Activated CD4-positive, alpha-beta T cell treated with anti-CD3 and anti-CD28 coated beads, Interleukin-2, amount 50 U/mL, for 48 hours (primary cell): ENCODE measurements at places on chromosomes 6 and 20.

GRCh38 chr6:5617179-5617578 is 355.9 kb downstream of the FARS2 start:
- no peak for DNase-seq

GRCh38 chr20:7708782-7709181 is 231.5 kb downstream of the HAO1 start:
- DNase-seq: no peak

DNA sequence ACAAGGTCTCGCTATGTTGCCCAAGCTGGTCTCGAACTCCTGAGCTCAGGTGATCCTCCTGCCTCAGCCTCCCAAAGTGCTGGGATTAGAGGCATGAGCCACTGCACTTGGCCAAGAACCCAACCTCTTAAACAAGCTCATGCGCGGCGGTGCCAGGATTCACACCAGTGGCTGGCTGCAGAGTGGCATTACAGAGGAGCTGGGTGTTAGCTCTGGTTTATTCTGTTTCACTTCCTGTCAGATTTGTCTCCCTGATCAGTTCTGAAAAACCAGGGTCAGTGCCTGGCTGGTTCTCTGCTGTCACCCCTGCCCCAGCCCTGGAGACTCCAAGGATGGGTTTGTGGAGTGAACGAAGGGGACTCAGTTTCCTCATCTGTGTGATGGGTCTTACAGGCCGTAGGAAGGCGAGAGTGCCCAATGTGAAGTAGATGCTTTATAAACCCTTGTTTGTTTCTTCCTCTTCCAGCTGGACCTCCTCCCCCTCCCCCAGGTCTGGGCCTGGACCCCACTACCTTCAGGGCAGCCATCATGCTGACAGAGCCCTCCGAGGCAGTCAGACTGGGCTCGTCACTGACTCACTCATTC is 63.4 kb downstream of the UBE2V1 start:
- no peak for DNase-seq

DNA sequence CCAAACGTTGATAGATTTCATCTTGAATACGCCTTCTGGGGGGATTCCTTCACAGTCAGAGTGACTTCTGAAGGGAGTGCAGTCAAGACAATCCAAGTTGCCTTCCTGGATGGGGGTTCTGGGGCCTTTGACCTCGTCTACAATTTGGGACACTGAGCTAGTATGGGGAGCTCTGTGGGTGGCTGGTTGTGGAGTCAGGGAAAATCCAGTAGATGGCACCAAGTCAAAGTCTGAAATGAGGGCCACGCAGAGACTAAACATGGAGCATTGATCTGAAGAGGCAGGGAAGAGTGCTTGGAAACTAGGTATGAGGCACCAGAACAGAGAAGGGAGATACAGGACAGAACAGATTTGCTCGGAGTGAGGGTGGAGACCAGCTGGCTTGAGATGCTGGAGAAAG is 43.6 kb upstream of the CCN6 start:
- no peak for DNase-seq

GRCh38 chr20:45950330-45950646 is 15.8 kb downstream of the PCIF1 start:
- DNase-seq: no peak

DNA sequence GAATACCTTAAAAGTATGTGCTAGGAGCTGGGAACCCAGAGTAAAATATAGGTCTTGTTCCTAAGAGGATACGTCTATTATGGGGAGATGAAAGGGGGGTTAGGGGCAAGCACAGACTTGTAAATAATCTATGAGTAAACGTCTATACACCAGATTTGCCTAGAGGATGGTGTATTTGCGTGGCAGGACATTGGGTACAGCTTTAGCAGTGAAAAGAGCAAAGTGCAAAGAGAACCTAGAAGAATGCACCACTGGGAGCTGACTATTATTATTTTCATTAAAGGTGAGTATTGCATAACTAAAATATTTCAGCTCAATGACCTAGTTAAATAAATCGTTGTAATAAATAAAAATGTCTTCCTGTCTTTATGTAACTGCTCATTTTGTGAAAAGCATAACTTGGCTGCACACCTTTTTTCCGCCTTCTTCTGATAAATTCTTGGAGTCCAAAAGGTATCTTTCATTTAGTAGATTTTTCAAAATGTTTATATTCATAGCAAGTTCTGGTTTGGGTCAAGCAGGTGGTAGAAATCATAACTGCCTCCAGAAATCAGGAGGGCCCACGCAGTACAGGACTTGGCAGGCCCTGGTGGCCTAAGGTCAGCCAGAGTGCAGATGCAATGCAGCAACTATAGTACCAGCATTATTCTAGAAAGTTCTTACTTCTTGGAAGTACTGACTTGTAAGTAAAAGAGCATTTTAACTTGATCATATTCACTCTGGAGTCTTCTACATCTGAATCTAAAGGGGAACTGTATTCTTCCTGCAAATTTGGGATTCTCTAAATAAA is 357.2 kb downstream of the PLCB1 start:
- DNase-seq: no peak

DNA sequence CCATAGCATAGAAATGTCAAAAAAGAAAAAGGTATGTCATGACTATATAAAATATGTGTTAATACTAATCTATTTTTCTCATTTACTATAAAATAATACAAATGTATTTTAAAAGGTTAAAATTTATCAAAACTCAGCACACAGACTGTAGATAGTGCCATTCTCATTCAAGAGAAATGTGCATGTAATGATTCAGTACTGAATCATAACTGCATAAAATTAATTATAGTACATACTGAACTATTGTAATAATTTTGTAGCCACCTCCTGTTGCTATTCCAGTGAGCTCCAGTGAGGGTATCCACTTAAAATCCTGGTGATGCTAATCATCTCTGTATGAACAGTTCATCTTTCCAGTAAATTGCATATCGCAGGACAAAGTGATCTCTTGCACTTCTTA is 82.8 kb downstream of the HMGCLL1 start:
- DNase-seq: no peak

DNA sequence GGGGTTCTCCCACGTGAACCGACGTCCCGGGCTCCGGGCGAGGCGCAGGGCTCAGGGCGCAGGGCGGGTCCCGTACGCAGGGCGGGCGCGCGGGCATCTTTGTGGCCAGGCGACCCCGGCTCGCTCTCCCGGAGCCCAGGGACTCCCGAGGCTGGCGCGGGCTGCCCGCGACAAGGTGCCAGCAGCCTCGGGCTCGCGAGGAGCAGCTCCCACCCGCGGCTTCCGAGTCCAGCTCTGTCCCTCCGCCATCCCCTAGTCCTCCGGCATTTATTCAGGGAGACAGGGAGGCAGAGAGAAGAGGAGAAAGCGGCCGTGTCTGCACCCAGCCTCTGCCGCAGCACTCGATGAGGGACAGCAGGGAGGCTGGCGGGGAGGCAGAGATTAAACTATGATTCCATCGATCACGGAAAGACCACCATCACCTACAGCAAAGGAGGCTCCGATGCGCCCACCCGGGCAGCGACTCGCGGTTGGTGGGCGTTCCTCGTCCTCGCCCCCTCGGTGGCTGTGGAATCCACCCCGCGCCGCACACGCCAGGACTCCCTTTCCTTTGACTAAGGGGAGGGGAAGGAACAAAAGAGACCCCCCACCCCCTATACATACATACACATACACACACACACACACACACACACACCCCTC is 1.1 kb downstream of the RGS17 start:
- peak; percentile 4 for DNase-seq

DNA sequence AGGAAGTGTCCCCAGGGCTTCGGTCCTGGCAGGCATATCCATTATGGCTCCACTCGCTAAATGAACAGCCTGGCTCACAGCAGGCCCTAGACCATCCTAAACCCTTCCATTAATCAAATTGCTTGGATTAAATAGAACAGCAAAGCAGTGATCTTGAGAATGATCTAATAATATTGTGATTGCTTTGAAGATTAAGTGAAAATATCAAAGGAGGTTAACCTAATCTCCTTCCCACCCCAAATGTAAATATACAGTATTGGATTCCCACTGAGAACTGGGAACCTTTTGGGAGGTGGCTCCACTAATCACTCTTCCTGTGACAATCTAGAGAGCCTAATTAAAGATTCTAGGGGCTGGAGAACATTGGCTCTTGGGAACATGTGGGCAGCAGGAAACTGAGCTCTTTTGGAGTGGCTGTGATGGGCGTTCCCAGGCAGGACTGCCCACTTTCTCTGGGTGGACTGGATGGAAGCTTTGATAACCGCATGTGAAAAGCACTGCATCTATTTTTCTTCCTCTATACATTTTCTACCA is 68.3 kb upstream of the FRMD1 start:
- no peak for DNase-seq

- no peak for DNase-seq
Observed at GRCh38 chr20:62979310-62979709, 26.8 kb downstream of the SLC17A9 start.

DNA sequence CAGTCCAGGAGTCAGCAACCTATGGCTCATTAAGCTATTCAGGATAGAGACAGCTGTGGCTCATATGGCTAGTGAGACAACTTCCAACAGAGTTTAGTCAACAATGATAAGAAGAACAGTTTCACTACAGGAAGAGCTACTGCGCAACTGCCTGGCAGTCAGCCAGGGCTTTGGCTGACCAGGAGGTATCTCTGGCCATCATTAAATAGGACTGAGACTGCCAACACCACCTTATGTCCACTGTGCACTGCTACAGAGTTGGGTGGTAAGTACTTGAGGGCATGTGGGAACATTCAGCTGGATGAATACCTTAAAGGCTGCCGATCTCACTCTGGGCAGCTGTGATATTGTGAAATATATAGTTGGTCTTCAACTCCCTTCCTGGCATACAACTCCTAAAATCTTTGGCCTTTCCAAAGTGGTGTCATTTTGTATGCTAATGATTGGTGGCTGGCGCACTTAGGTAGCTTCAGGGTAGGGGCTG is 52.2 kb upstream of the FAM83C start:
- DNase-seq: no peak

- DNase-seq: no peak
Observed at GRCh38 chr20:20317195-20317594, 50.7 kb upstream of the INSM1 start.

- no peak for DNase-seq
Observed at GRCh38 chr6:67640484-67640883, 994.6 kb upstream of the ADGRB3 start.

GRCh38 chr6:168255283-168255881 is 64.2 kb downstream of the DACT2 start:
- DNase-seq: no peak

DNA sequence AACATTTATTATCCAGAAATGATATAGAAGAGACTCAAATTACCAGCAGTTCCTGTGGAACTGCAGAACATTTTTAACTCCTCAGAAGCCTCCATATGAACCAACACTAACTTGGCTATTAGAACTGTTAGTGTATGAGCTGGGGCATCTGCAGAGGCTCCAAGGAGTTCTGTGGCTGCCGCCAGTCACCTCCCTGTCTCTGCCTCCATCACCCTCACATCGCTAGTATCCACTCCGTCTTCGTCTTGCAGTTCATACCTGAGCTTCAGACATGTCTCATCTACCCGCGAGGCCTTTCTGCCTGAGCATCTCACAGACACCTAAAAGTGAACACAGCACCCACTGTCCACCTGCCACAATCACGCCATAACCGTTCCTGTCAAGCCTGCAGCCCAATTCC is 89.5 kb upstream of the CST7 start:
- no peak for DNase-seq

GRCh38 chr20:45080867-45081624 is 19.9 kb downstream of the KCNS1 start:
- DNase-seq: no peak

- DNase-seq: no peak
Observed at GRCh38 chr6:3617681-3618311, 133.7 kb downstream of the PXDC1 start.

DNA sequence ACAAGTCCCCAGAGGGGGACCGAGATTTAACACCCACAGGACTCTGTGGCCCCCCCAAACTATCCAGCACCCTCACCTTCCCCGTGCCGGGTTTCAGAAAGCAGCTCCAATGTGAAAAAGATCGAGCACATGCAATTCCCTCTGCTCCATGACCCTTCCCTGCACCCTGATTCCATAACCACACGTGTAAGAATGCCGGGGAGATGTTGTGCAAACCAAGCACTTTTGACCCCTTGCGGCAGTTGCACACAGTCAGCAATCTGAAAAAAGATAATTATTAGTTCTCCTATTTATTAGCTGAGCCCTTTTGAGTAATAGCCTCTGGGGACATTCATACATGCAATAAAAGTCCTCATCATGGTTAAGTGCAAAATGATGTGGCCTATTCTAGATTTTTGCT is 13.0 kb downstream of the FOXQ1 start:
- DNase-seq: no peak

- no peak for DNase-seq
Observed at GRCh38 chr6:110935171-110935570, 23.3 kb upstream of the GTF3C6 start.

DNA sequence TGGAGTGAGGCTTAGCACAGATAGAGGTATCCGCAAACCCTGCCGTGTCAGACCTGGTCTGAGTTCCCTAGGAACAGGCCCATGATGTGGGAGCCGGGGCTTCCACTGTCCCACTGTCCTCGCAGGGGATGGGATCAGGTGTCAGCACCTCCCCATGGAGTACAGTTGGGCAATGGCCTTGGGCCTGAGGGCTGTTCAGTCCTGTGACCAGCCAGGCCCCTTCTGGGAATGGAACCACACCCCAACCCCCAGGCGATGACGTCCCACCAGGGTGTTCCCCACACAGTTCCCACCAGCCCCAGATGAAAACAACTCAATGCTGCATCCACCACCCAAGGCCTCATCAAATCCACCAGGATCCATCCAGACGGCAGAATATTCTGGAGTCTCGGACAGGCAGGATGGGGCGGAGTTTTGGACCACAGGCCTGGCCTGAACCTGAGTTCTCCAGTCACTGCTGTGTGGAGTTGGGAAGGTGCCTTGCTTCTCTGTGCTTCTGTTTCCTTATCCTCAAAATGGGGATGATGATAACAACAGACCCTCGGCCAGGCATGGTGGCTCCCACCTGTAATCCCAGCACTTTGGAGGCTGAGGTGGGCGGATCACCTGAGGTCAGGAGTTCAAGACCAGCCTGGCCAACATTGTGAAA is 62.2 kb downstream of the UBE2V1 start:
- no peak for DNase-seq

DNA sequence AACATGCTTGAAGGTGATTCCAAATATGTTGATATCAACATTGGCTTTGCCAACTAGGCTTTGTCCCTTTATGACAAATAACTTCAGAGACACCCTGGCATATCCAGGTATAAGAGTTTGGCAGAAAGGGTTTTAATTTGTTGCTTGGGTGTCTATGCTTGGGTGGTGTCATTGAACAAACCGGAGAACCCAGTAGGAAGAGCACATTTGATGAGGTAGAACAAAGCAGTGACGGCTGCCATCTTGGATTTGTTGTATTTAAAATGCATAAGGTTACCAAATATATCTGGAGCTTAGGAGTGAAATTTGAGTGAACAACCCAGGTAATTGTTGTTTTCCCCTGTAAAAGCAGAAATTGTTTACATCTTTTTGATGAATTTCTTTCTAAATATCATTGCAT is 503.7 kb upstream of the JARID2 start:
- no peak for DNase-seq

DNA sequence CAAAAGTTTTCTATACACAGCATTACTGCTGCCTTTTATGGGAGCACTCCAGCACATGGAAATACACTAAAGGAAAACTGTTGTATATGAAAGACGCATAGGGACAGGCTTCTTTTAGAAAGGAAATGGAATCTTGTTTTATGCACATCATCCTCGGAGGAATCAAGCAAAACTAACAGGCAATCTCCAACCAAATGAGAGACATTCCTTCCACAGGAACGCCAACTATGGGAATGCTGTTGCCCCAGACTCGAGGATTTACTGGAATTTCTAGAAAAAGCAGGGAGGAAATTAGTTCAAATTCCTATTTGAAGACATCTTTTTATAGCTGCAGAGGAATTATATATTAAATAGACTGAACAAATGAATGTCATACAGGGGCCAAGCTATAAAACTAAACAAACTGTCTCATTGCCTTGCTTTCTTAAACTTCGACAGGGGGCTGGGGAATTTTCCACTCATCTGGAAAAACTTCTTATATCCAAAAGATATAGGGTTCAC is 52.2 kb downstream of the LYRM4 start:
- no peak for DNase-seq
